ENCODE measurements at places on chromosomes 1 and 21.

GRCh38 chr1:20165522-20165951, 20.4 kb upstream of the UBXN10 start:
- no peak overlapping the region for H3K4me3 ChIP-seq
- no peaks in the 10 kb centered on the region for H3K36me3 ChIP-seq
- H3K4me1 ChIP-seq = no peaks in the 10 kb centered on the region
- no peaks in the 10 kb centered on the region for H3K27me3 ChIP-seq
- DNase-seq = peak; percentile 16

DNA sequence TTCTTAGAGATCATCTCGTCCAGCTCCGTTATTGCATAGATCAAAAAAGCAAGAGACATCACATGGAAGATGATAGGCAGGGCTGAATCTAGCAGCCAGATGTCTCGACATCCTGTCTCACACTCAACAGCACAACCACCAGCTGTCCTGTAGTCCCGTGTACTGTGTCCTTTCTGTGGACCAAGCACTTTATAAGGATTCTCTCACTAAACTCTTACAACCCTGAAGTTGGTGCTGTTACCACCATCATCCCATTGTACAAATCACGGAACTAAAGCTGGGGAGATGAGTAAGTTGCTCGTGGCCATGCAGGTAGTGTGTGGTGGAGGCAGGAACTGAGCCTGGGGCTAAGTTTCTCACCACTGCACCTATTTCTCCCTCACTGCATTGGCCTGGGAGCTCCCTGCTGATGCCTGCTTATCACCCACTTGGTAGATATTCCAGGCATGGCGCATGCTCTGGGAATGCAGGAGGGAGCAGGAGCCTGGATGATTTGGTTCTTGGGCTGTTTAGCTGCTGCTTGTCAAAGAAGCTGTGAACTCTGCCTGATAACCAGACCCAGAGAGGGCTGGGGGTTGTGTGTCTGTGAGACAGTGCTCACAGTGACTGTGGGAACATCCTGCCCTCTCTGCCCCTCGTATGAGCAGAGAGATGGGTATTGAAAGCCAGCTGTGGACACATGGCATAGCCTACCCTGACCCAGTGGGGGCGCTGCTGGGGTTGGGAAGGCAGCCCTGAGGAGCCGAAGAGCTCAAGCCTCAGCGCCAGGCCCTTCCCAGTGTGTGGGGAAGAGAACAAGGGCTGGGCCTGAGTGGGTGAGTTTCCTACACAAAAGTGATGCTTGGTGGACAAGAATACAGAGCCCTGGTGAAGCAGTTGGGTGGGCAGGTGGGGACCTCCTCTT, 13.6 kb downstream of the PPFIA4 start:
- H3K4me1 ChIP-seq = no peaks in the 10 kb centered on the region
- H3K36me3 ChIP-seq = no peaks in the 10 kb centered on the region
- no peaks in the 10 kb centered on the region for H3K27me3 ChIP-seq
- no peak overlapping the region for H3K4me3 ChIP-seq

DNA sequence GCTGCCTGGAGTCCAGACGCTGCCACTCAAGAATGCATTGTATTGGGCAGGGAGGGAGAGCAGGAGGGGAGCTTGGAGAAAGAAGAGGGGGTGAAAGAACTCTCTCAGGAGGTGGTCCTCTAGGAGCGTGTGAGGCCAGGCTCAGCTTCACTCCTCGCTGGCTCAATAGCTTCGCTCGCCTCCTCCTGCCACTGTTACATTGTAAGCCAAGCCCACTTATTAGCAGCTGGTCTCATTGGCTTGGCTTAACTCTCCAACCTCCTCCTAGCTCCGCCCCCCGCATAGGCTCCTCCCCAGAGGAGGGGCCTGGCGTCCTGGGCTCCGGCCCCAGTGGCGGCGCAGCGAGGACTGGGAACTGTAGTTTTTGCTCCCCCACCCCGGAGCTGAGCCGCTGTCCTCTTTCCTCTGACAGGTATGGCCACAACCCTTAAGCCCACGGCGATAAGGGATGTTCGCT, at the start of gene KCNN3:
Gene KCNN3, minus strand, starts transcription at position 167 of the 457 bp plus-strand sequence. CDS start 317 bp downstream, outside the sequence.
- peak within 1 kb of the TSS; percentile 36 for H3K4me3 ChIP-seq
- no peak within 1 kb of the TSS for H3K27ac ChIP-seq
- no peaks in the 10 kb centered on the region for H3K4me1 ChIP-seq
- DNase-seq = peak; percentile 83

- H3K4me3 ChIP-seq = peak within 1 kb of the TSS; percentile 74
- DNase-seq = peak; percentile 70
- peaks cover 12% of the 10 kb centered on the region for H3K4me1 ChIP-seq
- H3K27me3 ChIP-seq = no peaks in the 10 kb centered on the region
- no peaks in the 10 kb centered on the region for H3K36me3 ChIP-seq
- H3K27ac ChIP-seq = peak within 1 kb of the TSS; percentile 74
These were observed at the start of gene GPR157 for GRCh38 chr1:9128520-9129265. GPR157 (minus strand) TSS chr1:9129102; CDS start chr1:9129027, 75 bp downstream.

- peak overlapping the region; percentile 16 for H3K27ac ChIP-seq
- H3K4me3 ChIP-seq = peak overlapping the region; percentile 30
- H3K4me1 ChIP-seq = peaks cover 9% of the 10 kb centered on the region
- no peaks in the 10 kb centered on the region for H3K36me3 ChIP-seq
- peaks cover 6% of the 10 kb centered on the region for H3K27me3 ChIP-seq
These were observed 11.4 kb downstream of the UBASH3A start for GRCh38 chr21:42414928-42415769.

DNA sequence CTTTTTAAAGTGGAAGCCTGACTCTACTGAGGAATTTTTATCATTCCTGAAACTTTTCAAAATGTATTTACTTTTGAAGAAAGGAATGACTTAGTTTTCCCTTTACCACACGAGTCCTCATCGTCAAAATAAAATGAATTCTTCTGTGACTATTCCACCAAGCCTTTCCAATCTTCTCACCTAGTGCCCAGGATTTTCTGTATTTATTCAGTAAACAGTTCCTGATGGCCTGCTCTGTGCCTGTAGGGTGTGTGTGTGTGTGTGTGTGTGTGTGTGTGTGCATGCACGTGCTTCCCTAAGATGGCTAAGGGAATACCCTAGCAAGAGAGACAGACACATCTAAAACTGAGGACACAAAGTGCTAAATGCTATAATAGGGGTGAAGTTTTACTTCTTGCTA, 395.0 kb upstream of the USP24 start:
- H3K4me3 ChIP-seq = no peak overlapping the region
- H3K27me3 ChIP-seq = no peaks in the 10 kb centered on the region
- H3K27ac ChIP-seq = no peak overlapping the region
- no peaks in the 10 kb centered on the region for H3K36me3 ChIP-seq
- no peaks in the 10 kb centered on the region for H3K4me1 ChIP-seq

DNA sequence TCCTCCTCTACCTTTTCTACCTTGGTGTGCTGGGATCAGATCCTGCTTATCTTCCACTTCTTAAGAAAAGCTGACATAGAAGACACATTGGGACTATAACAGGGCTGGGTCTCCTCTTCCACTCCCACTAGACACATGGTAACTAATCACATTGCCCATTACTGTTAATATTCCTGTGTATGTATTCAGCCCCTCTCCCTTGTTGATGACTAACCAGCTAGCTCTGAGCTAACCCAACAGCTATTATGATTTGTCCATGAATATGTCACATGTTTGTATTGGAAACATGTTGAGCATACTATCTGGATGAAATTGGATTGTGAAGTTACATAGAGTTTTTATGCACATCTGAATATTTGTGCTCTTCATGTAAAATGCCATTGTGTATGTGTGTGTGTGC, 52.9 kb downstream of the MPZL1 start:
- no peaks in the 10 kb centered on the region for H3K36me3 ChIP-seq
- no peaks in the 10 kb centered on the region for H3K4me1 ChIP-seq
- no peak for DNase-seq
- H3K27me3 ChIP-seq = no peaks in the 10 kb centered on the region
- H3K27ac ChIP-seq = no peak overlapping the region
- H3K4me3 ChIP-seq = no peak overlapping the region

GRCh38 chr1:232992227-232992626, 41.8 kb downstream of the NTPCR start:
- H3K36me3 ChIP-seq = peaks cover 6% of the 10 kb centered on the region
- no peaks in the 10 kb centered on the region for H3K27me3 ChIP-seq
- no peak overlapping the region for H3K27ac ChIP-seq
- DNase-seq = no peak
- 0 out of 2 replicates have a peak, but pooled peaks cover 5% of the 10 kb centered on the region for H3K4me1 ChIP-seq

GRCh38 chr1:59162665-59163064, 134.2 kb upstream of the FGGY start:
- H3K36me3 ChIP-seq = no peaks in the 10 kb centered on the region
- H3K27ac ChIP-seq = no peak overlapping the region
- H3K4me1 ChIP-seq = peaks cover under 1% of the 10 kb centered on the region
- no peak for DNase-seq
- no peaks in the 10 kb centered on the region for H3K27me3 ChIP-seq

DNA sequence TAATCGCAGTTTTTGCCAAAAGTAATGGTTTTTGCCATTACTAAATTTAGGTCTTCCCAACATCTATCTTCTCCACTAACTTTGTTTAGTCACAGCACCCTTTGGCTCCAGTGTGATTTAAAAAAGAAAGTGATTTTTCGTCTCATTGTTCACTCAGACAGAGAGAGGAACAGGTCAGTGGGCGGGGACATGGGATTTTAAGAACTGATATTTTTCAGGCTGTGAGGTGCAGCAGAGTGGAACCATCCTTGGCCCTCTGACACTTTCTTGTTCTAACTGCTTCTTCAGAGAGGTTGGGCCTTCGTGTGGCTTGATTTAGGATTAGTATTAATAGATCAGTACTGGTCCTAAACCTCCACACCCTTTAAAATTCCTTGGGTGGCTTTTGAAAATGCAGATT, 38.8 kb downstream of the CASQ2 start:
- H3K36me3 ChIP-seq = no peaks in the 10 kb centered on the region
- no peak overlapping the region for H3K4me3 ChIP-seq
- no peak overlapping the region for H3K27ac ChIP-seq
- H3K4me1 ChIP-seq = no peaks in the 10 kb centered on the region
- no peak for DNase-seq

- H3K4me1 ChIP-seq = no peaks in the 10 kb centered on the region
- DNase-seq = no peak
- H3K27me3 ChIP-seq = no peaks in the 10 kb centered on the region
- peaks cover 5% of the 10 kb centered on the region for H3K36me3 ChIP-seq
- H3K27ac ChIP-seq = no peak overlapping the region
- H3K4me3 ChIP-seq = no peak overlapping the region
These were observed 8.9 kb downstream of the MTF1 start for GRCh38 chr1:37850352-37850955.

- peaks cover 25% of the 10 kb centered on the region for H3K4me1 ChIP-seq
- DNase-seq = peak; percentile 84
- H3K27me3 ChIP-seq = peaks cover 53% of the 10 kb centered on the region
- H3K27ac ChIP-seq = no peak overlapping the region
- H3K4me3 ChIP-seq = peak overlapping the region; percentile 18
These were observed 11.3 kb upstream of the RIPK4 start for GRCh38 chr21:41777951-41778815.

DNA sequence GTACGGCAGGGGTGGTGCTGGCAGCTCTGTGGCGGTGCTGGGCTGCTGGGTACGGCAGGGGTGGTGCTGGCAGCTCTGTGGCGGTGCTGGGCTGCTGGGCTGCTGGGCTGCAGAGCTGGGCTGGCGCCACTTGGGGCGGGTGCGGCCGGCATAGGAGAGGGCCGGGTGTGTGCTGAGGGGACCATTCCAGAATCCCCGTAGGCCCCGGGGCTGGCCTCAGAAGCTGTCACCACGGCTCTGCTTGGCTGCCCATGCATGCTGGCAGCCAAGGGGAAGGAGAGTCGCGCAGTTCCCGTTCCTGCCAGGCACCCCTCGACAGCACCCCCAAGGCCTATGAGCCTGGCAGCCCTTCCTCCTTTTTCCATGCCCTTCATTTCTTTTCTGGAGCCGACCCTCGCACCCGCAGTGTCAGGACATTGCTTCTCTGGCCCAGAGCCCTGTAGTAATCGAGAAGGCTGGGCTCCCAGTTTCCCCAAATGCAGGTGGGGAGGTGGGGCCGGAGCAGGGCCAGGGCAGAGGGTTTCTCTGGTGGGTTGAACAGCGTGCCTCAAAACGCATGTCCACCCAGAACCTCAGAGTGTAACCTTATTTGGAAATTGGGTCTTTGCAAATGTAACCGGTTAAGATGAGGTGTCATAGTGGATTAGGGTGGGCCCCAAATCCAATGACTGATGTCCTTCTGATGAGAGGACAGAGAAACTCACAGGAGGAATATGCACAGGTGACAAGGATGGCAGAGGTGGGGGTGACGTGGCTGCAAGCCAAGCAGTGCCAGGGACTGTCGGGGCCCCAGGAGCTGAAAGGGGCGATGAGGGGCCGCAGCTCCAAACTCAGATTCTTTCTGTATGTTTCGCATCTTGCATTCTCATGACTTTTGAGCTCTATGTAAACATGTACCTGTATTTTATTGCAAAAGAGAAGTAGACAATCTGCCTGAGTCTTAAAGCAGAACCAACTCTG, 71.0 kb upstream of the ACTRT2 start:
- H3K27me3 ChIP-seq = peaks cover 13% of the 10 kb centered on the region
- no peak overlapping the region for H3K27ac ChIP-seq
- H3K4me3 ChIP-seq = no peak overlapping the region

All from HCT116 (cell line).